ENCODE measurements at places on chromosomes 2 and 18.

GRCh38 chr2:106991866-106992265 lies 105.9 kb upstream of the ST6GAL2 start:
- no peak for DNase-seq

GRCh38 chr18:55783921-55784320 lies 195.9 kb upstream of the TCF4 start:
- DNase-seq, result no peak

DNA sequence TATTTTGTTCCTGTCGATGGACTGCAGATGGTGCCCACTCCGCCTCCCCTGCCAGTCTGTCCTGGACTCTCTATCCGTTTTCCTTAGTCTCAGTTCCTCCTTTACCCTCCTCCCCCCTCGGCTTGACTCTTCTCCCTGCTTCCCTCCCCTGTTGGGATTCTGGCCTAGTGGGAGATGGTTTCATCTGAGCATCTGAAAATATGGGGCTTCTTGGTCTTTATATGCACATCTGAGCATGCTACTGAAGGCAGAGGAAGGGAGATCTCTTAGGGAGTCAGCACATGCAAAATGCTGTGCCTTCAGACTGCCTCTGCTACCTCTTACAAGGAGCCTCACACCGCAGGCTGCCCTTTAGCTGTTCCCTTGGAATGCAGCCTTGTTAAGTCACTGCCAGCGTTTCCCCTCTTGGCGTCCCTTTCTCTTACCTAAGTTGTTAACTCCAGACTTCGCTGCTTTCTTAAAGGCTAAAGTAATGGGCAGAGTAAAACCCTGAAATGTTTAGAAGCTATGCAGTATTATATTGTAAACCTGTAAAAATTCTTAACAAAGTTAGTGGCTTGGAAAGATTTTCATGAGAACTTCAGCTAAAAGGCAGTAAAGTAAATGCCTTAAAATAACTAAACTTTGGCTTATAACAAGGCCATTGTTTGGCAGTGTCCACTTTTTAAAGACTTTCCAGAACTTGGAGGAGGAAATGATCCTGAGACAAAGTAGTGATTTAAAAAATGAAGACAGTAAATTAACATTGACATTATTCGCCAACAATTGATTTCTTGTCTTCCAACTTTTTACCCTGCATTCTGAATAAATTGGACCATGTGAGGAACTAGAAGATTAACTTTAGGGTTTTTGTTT lies 49.8 kb downstream of the LDLRAD4 start:
- no peak for DNase-seq

GRCh38 chr2:10887476-10887875 lies 24.3 kb upstream of the KCNF1 start:
- DNase-seq, result no peak

DNA sequence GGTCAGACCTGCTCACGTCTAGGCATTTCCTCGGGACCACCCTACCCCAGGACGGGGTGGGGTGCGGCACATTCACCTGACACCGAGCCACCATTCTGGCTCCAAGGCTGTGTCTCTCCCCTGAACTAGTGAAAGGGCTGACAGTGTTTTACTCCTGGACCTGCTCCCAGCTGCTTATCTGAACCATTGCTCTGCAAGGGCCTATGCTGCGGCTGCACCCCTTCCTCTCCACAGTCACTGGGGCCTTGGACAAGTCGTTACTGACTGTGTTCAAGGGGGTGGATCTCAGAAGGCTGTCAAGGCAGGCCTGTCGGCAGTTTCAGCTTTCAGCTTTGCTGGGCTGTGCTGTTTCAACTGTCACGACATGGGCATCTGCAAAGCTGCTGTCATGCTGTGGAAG lies 11.7 kb downstream of the CREG2 start:
- DNase-seq, result no peak

GRCh38 chr2:240590681-240591111 lies 4.2 kb downstream of the CAPN10 start:
- no peak for DNase-seq

DNA sequence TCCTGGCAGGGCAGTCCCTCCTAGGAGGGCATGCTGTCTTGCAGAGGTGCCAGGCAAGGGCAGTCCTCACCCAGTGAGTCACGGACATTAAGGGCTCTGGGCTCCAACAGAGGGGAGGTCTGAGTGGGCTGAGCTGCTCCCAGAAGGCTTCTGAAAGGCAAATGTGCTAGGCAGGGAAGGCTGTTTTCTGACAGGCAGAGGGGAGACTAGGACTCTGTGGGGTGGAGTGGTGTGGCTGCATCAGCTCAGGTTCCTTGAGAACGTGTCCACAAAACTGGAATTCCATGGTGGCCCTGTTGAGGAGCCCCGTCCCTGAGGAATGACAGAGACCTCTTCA lies 283.5 kb downstream of the MYCN start:
- no peak for DNase-seq

- DNase-seq, result no peak
Measured at GRCh38 chr2:5076599-5076998, 615.6 kb upstream of the SOX11 start.

- no peak for DNase-seq
Measured at GRCh38 chr2:62234755-62235655, 39.1 kb downstream of the B3GNT2 start.

- DNase-seq, result no peak
Measured at GRCh38 chr2:224248944-224249371, 152.9 kb downstream of the FAM124B start.

- no peak for DNase-seq
Measured at GRCh38 chr2:32478889-32479620, 122.2 kb downstream of the BIRC6 start.

DNA sequence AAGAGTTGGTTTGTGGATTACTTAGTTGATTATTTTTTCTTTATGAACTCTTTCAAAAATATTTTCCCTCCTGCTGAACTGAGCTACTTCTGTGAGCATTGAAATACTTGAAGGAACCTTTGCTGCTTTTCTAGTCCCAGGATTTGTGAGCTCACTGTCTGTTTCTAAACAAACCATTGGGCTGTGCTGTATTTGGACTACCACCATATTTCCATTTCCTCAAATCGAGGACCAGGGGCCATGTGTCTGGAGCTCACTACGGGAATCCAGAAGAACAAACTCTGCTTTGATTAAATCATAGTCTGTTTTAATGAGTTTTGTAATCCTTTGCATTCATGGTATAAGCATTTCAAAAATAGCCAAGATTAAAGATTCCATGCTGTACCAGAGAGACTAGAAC lies 1.3 kb downstream of the MRPL33 start:
- no peak for DNase-seq

- no peak for DNase-seq
Measured at GRCh38 chr2:54999182-54999581, 51.1 kb downstream of the RTN4 start.

DNA sequence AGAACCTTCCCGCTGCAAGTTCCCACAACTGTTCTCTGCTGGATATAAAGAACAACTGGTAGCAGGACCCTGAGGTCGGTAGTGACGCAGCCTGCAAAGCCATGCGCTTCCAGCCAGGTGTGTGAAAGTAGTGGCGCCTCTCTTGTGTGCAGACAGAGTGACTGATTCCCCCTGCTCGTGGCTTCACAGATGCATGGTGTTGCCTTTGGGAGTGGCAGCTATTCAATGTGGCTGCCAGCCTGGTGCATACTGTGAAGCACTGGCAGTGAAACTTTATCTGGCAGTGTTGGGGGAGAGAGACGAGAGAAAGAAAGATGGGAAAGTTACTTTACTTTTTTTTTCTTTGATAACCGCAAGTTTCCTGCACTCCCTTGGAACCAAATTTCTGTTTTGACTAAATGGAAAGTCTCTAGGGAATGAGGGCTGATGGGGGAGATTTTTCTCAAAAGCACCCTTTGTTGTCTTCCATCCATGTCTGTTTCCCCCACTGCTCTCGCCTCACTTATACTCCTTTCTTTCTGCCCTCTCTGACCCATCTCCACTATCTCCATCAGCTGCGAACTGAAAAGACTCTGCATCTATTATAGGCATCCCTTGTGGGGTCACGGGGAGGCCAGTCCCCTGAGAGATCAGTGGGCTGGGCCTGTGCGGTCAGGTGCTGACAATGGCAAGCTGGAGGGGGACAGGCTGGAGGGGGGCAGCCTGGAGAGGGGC lies 90.0 kb upstream of the TNP1 start:
- no peak for DNase-seq

- DNase-seq, result no peak
Measured at GRCh38 chr2:111904726-111905474, 6.5 kb downstream of the MERTK start.

GRCh38 chr18:29711932-29712331 lies 1330.6 kb downstream of the DSC3 start:
- no peak for DNase-seq

DNA sequence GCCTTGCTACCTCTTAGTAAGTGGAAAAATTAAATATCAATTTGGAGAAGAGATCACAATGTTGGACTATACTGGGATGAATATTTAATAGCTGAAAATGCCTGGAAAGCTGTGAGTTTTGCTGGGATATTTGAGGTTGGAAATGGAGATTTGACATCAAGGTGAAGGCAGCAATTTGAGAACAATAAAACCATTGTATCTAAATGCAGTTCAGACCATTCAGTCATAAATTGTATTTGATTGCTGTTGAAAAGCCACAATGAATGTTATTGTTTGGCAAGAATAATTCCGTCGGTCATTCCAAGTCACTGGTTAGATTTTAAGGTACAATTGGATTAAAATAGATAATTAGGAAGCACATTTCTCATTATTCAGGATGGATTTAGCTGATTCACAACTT lies 325.6 kb downstream of the HRH4 start:
- DNase-seq, result no peak

Data from NCI-H526 treated with DMSO at 0.1 percent for 48 hours (cell line).